ENCODE measurements at places on chromosomes 16 and 17. TPM values are rescaled to one million over a fixed set of nuclear protein-coding genes. Genes with fewer than 3 reads are reported as not detected.

GRCh38 chr16:49353680-49354079 is 19.9 kb upstream of the C16orf78 start:
- no peak for DNase-seq

GRCh38 chr16:24131294-24131693 is 124.8 kb upstream of the CACNG3 start:
- no peak for DNase-seq

- no peak for DNase-seq
Observed at GRCh38 chr17:28751600-28752366, 8.0 kb downstream of the TRAF4 start.

Gene EIF1
- total RNA-seq, result 172 TPM

- no peak for DNase-seq
Observed at GRCh38 chr17:82985973-82986372, 93.4 kb upstream of the METRNL start.

GRCh38 chr17:36463916-36464764 is 22.3 kb upstream of the ZNHIT3 start:
- no peak for DNase-seq

Data from tibial nerve (tissue), 4 donors.